ENCODE measurements at places on chromosomes 7 and 10.

GRCh38 chr7:145779140-145779539 is 337.5 kb upstream of the CNTNAP2 start:
- DNase-seq, result no peak

DNA sequence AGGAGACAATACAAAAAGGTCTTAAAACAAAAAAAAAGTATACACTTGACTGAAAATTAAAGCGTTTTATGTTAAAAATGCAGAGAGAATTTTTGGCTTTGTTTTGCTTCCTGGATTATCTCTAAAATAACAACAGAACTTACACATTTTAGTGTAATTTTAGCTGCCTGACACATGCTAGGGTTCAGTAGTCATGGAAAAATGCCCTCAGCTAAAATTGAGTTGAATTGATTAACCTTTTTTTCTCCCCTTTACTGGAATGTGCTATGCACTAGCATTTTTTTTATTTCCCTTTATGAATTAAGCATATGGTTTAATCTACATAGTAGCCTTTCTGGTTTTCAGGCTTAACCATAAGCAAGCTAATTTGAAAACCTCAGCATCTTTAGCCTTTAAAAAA is 89.9 kb downstream of the ZNF277 start:
- DNase-seq, result no peak

DNA sequence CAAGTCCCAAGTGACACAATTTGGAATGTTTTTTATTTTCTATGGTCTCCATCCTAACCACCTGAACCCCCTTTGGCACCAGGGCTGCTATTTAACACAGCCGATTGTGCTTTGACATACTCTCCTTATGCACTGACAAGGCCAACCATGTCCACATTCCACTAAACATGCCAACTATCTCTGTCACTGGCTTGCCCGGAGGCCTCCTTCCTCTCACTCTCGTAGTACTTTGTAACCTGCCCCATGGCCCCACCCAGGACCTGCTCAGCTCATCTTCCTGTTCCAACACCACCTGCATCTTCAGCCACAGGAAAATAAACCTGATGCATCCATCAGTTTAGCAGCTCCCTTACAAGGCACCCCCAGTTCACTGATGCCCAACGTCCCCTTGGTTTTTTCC is 63.1 kb downstream of the GPAM start:
- no peak for DNase-seq

- DNase-seq, result no peak
These were observed 74.2 kb downstream of the HTR5A start for GRCh38 chr7:155144371-155144770.

DNA sequence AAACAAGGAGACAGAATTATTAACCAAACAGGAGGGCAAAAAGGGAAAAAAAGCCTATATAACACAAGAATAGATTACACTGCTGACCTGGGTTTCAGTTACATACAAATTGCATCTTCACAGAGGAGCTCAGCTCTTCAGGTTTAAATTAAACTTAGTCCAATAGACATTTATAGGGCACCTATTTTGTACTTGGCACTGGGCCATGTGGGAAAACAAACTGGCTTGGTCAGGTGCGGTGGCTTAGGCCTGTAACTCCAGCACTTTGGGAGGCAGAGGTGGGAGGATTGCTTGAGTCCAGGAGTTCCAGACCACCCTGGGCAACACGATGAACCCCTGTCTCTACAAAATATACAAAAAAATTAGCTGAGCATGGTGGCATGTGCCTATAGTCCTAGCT is 62.3 kb upstream of the CCDC6 start:
- no peak for DNase-seq

- no peak for DNase-seq
These were observed 664.0 kb downstream of the XPNPEP1 start for GRCh38 chr10:109259293-109259692.

- DNase-seq, result no peak
These were observed 34.1 kb downstream of the KNDC1 start for GRCh38 chr10:133194151-133194550.

DNA sequence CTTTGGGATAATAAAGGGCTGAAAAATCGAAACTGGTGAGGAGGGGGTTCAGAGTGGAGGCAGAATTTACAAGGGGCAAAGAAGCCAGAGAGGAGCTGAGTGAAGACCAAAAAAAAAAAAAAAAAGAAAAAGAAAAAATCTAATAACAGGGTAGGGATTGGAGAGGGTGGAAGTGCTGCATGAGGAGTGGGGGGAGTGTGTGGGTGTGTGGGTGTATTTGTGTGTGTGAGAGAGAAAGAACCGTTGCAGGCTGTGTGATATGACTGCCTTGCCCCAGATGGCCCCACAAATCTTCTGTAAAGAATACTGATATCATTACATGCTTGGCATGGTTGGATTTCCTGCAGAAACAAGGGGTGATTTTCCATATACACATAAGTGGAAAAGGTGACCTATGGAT is 207.8 kb upstream of the IMMP2L start:
- DNase-seq, result no peak

- DNase-seq, result no peak
These were observed 123.0 kb upstream of the SVIL start for GRCh38 chr10:29757551-29758297.

DNA sequence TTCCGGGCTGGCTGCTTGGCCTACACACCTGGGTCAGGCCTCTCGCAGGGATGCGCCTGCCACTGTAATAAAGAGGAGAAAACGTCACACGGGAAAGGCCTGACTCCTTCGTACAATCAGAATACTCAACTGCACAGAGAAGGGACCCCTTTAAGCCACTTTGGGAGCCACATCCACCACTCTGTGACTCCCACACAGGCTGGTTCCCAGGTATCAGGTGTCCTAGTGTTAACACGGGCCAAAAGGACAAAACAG is 5.8 kb upstream of the ZNF736 start:
- no peak for DNase-seq

DNA sequence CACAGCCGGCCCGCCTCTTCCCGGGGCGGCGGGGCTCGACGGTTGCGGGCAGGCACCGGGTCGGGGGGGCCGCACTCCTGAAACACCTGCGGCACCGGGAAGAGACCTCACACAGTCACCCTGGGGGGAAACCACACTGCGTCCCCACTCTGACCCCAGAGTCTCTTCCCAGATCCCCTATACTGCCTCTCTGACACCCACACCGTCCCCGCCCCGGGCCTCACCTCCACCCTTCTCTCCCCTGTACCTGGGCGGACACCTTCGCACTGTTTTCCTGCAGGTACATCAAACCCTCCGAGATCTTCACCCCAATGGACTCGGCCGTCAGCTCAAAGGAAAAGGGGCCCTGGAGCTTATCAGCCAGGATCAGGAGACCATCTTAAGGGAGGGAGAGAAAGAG is 3.4 kb upstream of the GAL3ST4 start:
- DNase-seq, result no peak

DNA sequence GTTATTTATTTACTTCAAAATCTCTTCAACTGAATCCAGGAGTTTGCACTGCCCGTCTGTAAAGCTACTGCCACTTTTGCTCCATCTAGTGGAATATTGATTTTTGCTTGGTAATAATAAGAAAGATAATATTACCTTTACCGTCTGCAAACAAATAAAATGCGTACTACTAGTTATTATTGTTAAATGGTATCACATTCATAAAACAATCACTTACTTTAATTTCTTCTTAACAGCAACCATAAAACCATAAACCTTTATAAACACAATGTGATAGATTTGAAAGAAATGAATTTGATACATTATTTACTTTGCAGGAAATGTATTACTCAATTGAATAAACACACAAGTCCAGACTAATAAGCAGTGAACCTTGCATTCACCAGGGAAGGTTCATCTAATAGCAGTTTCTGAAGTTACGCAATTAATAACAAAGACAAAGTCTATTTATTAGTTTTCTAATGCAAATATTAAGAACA is 6.4 kb downstream of the AGMO start:
- no peak for DNase-seq

GRCh38 chr10:127523476-127523875 is 25.6 kb upstream of the NPS start:
- DNase-seq, result no peak

- no peak for DNase-seq
These were observed 207.7 kb downstream of the PTN start for GRCh38 chr7:137135654-137136350.

DNA sequence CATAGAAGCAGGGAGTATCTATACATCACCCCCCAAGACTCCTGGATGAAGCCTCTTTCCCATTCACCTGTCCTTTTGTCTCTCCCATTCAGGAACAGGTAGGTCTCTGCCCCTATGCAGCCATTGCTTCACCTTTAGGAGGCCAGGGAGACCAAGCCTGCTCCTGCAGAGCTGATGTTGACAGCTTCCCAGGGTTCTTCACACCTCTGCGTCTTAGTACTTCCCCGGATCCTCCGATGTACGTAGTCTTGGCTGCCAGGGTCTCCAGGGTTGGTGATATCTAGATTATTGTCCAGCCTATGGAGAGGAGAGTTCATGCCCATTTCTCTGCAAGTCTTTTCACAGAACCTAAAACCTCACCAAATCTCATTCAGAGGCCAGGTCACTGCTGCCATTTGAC is 365.7 kb upstream of the KLF6 start:
- no peak for DNase-seq

- no peak for DNase-seq
These were observed 664.3 kb downstream of the KCNMA1 start for GRCh38 chr10:76973091-76974016.

DNA sequence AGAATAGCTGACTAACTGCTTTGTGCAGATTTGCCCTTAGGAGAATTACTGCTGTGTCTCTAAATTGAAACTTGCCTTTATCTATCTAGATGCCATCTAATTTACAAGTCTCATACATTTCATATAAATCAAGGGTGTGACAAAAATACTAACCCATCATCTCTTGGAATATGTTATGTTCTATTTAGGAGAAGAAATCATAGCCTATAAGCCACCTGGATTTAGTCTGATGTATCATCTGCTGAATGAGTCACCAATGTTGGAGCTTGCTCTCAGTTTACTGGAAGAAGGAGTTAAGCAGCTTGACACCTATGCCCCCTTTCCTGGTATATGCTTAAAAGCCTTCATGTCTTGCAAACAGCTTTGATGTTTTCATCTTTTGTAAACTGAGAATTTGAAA is 43.5 kb downstream of the NUP205 start:
- no peak for DNase-seq

DNA sequence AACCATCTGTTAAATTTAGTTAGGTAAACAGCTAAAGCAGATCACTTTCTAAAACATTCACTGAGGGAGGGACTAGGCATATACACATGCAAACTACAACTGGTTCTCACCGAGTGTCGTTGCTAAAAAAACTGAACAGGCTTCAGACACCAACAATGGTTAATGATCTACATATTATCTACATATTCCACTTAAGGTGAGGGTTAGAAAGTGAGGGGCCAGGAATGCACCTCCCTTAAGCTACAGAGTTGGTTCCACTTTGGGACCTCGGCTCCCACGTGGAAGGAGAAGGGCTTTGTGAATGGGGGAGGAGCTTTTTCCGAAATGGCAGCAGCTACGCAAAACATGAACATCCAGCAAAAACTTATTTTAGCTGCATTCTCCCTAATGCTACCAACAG is 5.8 kb downstream of the CTBP2 start:
- DNase-seq, result no peak

DNA sequence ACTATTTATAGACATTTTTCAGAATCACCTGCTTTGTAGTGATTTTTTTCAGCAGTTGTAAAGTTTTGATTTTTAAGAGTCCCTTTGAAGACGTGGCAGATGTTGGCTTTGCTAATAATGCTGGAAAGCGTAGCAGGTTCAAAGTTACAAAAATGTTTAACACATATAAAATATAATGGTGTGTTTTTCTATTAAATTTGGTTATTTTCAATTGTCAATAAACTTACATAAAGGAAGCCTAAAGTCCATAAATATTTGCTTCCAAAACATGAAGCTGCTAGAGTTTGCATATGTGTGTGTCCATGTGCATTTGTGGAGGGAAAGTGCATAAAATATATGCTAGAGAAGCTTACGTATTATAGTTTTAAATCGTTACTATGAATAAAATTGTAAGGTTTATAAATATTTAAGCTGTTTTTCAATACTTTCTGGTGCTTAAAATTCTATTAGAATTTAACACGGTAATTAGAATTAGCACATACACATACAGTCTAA is 3.7 kb downstream of the MEOX2 start:
- DNase-seq, result no peak

All from vagina (tissue), 2 donors.